Activated CD4-positive, alpha-beta memory T cell treated with anti-CD3 and anti-CD28 coated beads for 36 hours (primary cell): ENCODE measurements at places on chromosomes 13 and 19. TPM values are rescaled to one million over a fixed set of nuclear protein-coding genes. Genes with fewer than 3 reads are reported as not detected.
A peak's percentile ranks its signal among the peaks of the same experiment; 100 is the strongest.

GRCh38 chr19:35058370-35058769, 16.8 kb downstream of the HPN start:
- no peaks in the 10 kb centered on the region for H3K4me1 ChIP-seq
- H3K36me3 ChIP-seq: no peaks in the 10 kb centered on the region
- H3K27me3 ChIP-seq: no peaks in the 10 kb centered on the region
- no peak for DNase-seq

DNA sequence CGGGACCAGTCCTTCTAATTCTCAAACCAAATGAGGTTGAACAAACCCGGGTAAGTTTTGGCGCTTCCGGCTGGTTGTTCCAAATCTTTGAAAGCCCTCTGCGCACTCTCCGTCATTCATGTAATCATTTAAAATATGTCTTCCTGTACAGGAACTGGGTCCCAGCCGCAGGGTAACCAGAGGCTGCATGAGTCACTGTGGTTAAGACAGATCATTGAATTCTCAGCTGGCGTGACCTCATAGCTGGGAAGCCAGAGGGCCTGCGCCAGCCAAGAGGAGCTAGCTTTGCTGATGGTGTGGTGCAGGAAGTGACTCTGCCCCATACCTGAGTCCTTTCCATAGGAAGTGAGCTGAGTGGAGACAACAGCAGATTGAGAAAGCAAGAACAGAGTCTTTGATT, 135.2 kb downstream of the TSHZ3 start:
- DNase-seq: peak; percentile 96
- peak overlapping the region; percentile 99 for H3K27ac ChIP-seq
- peaks cover 26% of the 10 kb centered on the region for H3K4me1 ChIP-seq

GRCh38 chr19:49554701-49555181, 25.6 kb downstream of the NOSIP start:
- H3K27me3 ChIP-seq: no peaks in the 10 kb centered on the region
- peak overlapping the region; percentile 56 for H3K4me3 ChIP-seq
- peak; percentile 74 for DNase-seq
- peak overlapping the region; percentile 95 for H3K27ac ChIP-seq

- peaks cover 2% of the 10 kb centered on the region for H3K27me3 ChIP-seq
- peak overlapping the region; percentile 13 for H3K27ac ChIP-seq
- no peaks in the 10 kb centered on the region for H3K36me3 ChIP-seq
Observed at GRCh38 chr19:55460670-55461258, 678 bp downstream of the ISOC2 start.

GRCh38 chr19:8324186-8325050, 3.1 kb downstream of the RPS28 start:
- H3K27me3 ChIP-seq: no peaks in the 10 kb centered on the region
- H3K4me1 ChIP-seq: peaks cover 28% of the 10 kb centered on the region
- H3K27ac ChIP-seq: no peak overlapping the region
- DNase-seq: no peak

DNA sequence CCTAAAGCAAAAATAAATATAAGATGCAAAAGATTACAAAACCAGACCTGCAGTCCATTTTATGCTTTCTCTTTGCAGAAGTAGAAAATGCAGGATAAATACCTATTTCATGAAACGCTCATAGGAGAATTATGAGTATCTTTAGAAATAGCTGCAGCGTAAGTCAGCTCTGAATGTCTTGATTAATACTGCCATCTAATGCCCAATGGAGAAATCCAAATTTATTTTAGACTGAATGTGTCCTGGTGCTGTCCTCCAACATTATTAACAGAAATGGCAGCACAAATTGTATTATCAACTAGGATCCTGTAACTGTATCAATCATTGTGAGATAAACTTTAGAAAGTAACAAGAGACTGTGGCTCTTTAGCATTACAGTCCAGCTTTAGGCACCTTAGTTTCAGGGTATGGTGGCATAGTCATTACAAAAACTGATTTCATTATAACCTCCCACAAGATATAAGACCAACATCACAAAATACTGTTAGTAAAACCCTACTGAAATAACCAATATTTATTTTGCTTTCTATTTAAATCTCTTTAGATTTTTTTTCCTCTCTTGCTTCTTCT, 162.1 kb upstream of the MIR17HG start:
- no peaks in the 10 kb centered on the region for H3K27me3 ChIP-seq
- H3K4me1 ChIP-seq: no peaks in the 10 kb centered on the region
- no peak for DNase-seq

DNA sequence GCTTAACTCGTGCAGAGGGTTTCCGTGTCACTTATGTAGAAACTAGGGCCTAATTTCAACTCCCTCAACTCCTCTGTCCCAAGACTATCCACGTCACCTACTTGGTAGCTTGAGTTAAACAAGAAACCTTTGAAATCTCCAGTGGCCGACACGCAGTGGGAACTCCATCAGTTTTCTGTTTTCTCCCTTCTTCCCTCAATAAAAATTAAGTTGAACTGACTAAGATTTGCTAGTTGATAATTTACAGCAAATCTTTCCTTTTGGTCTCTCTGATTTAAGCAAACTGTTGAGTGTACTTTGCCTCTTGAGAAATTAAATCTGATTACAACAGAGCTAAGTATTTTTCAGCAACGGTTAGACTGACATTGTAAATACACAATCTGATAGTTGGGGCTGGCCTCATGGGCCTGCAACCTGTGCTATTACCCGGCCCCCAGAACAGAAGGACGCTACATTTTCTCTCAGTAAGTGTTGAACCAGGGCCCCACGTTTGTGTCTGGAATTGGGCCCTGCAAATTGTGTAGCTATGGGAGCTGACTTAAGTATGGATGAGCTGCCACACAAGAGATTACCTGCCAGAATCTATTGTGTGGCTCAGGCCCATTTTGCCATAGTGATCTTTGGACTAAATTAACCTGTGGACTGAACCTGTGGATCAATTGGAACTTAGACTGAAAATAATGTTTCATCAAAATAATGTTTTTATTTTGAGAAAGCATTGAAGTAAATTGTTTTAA, 708 bp upstream of the ESD start:
- H3K4me1 ChIP-seq: peaks cover 38% of the 10 kb centered on the region
- DNase-seq: no peak
- H3K36me3 ChIP-seq: peaks cover 10% of the 10 kb centered on the region
- H3K27me3 ChIP-seq: no peaks in the 10 kb centered on the region
- H3K27ac ChIP-seq: peak overlapping the region; percentile 96
- peak overlapping the region; percentile 95 for H3K4me3 ChIP-seq

DNA sequence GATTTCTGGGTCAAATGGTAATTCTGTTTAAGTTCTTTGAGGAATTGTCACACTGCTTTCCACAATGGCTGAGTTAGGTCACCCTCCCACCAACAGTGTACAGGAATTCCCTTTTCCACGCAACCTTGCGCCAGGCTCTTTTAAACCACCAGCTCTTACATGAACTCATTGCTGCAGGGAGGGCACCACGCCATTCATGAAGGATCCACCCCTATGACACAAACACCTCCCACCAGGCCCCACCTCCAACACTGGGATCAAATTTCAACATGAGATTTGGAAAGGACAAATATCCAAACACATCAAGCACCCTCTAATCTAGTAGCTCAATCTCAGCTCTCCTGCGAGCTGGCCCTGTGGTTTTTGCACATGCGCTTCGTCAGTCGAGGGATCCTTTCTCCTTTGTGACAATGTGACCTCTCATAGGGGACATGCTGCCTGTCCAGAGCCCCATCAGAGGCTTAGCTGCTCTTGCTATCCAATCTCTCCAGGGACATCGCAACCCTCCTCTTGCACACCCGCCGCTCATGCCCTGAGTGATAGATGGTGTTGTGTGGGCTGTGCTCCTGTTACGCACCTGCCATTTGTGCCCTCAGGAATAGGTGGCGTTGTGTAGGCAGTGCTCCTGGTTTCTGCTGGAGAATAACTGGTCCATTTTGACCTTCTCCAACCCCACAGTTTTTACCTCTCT, 328.0 kb downstream of the UQCRFS1 start:
- no peaks in the 10 kb centered on the region for H3K4me1 ChIP-seq
- H3K36me3 ChIP-seq: no peaks in the 10 kb centered on the region
- H3K27me3 ChIP-seq: peaks cover 13% of the 10 kb centered on the region
- no peak overlapping the region for H3K27ac ChIP-seq
- no peak for DNase-seq

GRCh38 chr13:74026753-74027152, 107.5 kb downstream of the KLF12 start:
- H3K4me1 ChIP-seq: peaks cover 78% of the 10 kb centered on the region
- DNase-seq: peak; percentile 79
- H3K27me3 ChIP-seq: no peaks in the 10 kb centered on the region
- peak overlapping the region; percentile 71 for H3K27ac ChIP-seq
- peaks cover 23% of the 10 kb centered on the region for H3K36me3 ChIP-seq
- H3K4me3 ChIP-seq: peak overlapping the region; percentile 65

DNA sequence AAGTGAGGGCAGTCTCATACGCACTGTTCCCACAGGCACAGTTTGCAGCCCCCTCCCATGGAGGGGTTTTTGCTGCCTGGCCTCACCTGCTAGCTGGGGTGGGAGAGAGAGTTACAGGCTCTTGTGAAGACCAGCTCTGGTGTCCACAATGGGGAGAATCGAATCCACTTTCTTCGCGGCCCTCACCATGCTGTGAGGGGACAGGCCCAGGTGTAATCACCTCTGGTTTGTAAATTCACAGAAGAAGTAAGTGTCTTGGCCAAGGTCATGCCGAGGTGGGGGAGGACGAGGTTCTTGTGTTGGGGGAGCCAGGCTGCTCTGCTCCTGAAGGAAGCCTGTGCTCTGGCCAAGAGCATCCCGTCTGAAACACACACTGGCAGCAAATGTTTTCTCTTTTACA, 39.5 kb downstream of the TEX29 start:
- no peaks in the 10 kb centered on the region for H3K36me3 ChIP-seq
- no peak overlapping the region for H3K4me3 ChIP-seq
- H3K27ac ChIP-seq: no peak overlapping the region
- no peak for DNase-seq
- no peaks in the 10 kb centered on the region for H3K4me1 ChIP-seq

GRCh38 chr13:102460806-102461205, 59.0 kb upstream of the FGF14 start:
- H3K4me1 ChIP-seq: peaks cover 5% of the 10 kb centered on the region
- H3K27ac ChIP-seq: no peak overlapping the region
- H3K4me3 ChIP-seq: no peak overlapping the region
- peaks cover 11% of the 10 kb centered on the region for H3K27me3 ChIP-seq

GRCh38 chr13:45464687-45465453, at the start of gene COG3:
Gene COG3, plus strand, starts transcription at chr13:45464939. Its CDS starts 98 bp downstream, at chr13:45465037.
- no peaks in the 10 kb centered on the region for H3K27me3 ChIP-seq
- peaks cover 47% of the 10 kb centered on the region for H3K4me1 ChIP-seq
- no peaks in the 10 kb centered on the region for H3K36me3 ChIP-seq
- H3K4me3 ChIP-seq: peak within 1 kb of the TSS; percentile 85

GRCh38 chr13:44404261-44405132, 30.9 kb downstream of the SERP2 start:
- no peak overlapping the region for H3K27ac ChIP-seq
- H3K4me1 ChIP-seq: no peaks in the 10 kb centered on the region
- DNase-seq: no peak
- H3K4me3 ChIP-seq: no peak overlapping the region
- H3K27me3 ChIP-seq: peaks cover 2% of the 10 kb centered on the region

DNA sequence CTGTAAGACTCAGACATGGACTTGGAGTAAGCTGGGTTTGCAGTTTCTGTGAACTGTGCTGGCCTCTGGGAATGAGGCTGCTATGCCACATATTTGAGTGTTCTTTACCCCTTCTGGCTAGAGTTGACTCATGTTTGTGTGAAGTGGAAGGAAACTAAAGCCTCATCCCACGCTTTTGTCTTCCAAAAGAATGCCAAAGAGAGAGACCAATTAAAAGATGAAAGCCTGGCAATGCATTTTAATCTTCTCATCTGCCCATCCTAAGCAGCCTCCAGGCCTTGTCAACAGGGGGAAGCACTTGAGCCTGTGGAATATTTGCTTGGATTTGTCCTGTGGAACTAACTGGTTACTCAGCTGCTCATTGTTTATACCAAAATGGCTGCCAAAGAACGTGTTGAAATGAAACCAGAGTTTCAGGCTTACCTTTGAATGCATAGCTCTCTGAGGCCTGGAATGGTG, 49.1 kb downstream of the LMO7 start:
- no peaks in the 10 kb centered on the region for H3K27me3 ChIP-seq
- peaks cover 1% of the 10 kb centered on the region for H3K36me3 ChIP-seq
- peak; percentile 56 for DNase-seq
- H3K4me1 ChIP-seq: peaks cover 14% of the 10 kb centered on the region
- peak overlapping the region; percentile 70 for H3K27ac ChIP-seq

DNA sequence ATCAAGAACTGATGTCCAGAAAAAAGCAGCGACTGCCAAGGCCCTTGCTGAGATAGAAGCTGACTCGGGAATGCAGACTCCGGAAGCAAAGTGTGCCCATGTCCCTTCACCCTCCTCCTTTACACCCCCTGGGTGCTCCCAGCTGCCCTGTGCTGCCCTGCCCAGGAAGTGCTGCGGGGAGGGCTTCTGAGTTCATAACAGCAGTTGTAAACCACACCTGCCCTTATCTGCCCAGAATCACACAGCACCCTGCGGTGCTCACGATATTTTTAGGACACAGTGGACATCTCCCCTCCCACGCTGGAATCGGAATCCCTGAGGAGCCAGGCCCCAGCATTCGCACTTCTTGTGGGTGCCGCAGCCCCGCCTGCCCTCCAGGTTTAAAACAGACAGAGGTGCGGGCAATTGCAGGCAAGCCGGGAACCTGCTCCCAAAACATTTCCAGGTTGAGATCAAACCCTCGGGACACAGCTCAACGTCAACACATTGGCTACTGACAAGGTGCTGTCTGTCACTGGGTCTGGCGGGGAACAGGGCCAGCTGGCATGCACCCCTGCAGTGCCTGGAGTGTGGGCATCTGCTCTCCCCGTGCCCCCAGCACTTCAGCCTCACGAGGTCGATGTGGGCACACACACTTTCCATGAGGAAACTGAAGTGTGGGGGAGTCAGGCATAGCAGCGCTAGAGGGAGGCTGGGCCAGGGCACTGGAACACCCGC, 36.8 kb downstream of the RAB20 start:
- peaks cover 24% of the 10 kb centered on the region for H3K4me1 ChIP-seq
- no peaks in the 10 kb centered on the region for H3K27me3 ChIP-seq
- H3K27ac ChIP-seq: no peak overlapping the region
- H3K36me3 ChIP-seq: no peaks in the 10 kb centered on the region
- DNase-seq: peak; percentile 25

- no peak overlapping the region for H3K27ac ChIP-seq
- peaks cover 50% of the 10 kb centered on the region for H3K4me1 ChIP-seq
- H3K4me3 ChIP-seq: no peak overlapping the region
- H3K36me3 ChIP-seq: peaks cover 2% of the 10 kb centered on the region
- DNase-seq: no peak
Observed at GRCh38 chr13:46630431-46631178, 77.6 kb downstream of the LRCH1 start.

Gene FFAR3
- total RNA-seq: 1.1 TPM

Gene MYCBP2
- total RNA-seq: 79.4 TPM

Gene PGLYRP2
- 0.24 TPM for total RNA-seq

Gene C19orf38
- 1.7 TPM for total RNA-seq

Gene PGLYRP1
- not detected for total RNA-seq

Gene CCDC61
- total RNA-seq: 28.4 TPM
